ENCODE measurements at places on chromosomes 2 and 18. TPM values are rescaled to one million over a fixed set of nuclear protein-coding genes. Genes with fewer than 3 reads are reported as not detected.

REEP1 gene
- total RNA-seq: 2.6 TPM

PRADC1 gene
- 32.4 TPM for total RNA-seq

ZC3H6 gene
- 8.6 TPM for total RNA-seq

TMEM178A gene
- total RNA-seq: 1.4 TPM

C2orf92 gene
- 10.0 TPM for total RNA-seq

VIT gene
- total RNA-seq: 0.15 TPM

SMAD4 gene
- 113 TPM for total RNA-seq

FEV gene
- not detected for total RNA-seq

B3GNT7 gene
- 1.9 TPM for total RNA-seq

EFR3B gene
- 2.4 TPM for total RNA-seq

DAW1 gene
- 0.65 TPM for total RNA-seq

CHST9 gene
- 0.82 TPM for total RNA-seq

DSC3 gene
- 4.1 TPM for total RNA-seq

MBOAT2 gene
- total RNA-seq: 34.4 TPM

GDF7 gene
- total RNA-seq: 10.9 TPM

DNA sequence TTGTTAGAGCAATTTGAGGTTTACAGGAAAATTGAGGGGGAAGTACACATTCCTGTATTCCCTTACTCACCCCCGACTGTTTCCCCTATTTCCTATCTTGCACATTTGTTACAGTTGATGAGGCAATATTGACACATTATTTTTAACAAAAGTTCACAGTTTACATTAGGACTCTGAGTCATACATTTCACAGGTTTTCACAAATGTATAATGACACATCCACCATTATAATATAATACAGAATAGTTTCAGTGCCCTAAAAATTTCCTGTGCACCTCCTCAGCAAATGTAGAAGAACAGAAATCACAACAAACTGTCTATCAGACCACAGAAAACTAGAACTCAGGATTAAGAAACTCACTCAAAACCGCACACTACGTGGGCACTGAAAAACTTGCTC, 160.6 kb upstream of the RMP24 start:
- no peak overlapping the region for H3K4me3 ChIP-seq
- H3K27me3 ChIP-seq: peaks cover 32% of the 10 kb centered on the region
- H3K27ac ChIP-seq: no peak overlapping the region
- no peaks in the 10 kb centered on the region for H3K36me3 ChIP-seq

- H3K27ac ChIP-seq: no peak overlapping the region
- no peaks in the 10 kb centered on the region for H3K27me3 ChIP-seq
- DNase-seq: no peak
Observed at GRCh38 chr2:160566717-160567116, 73.1 kb upstream of the RBMS1 start.

DNA sequence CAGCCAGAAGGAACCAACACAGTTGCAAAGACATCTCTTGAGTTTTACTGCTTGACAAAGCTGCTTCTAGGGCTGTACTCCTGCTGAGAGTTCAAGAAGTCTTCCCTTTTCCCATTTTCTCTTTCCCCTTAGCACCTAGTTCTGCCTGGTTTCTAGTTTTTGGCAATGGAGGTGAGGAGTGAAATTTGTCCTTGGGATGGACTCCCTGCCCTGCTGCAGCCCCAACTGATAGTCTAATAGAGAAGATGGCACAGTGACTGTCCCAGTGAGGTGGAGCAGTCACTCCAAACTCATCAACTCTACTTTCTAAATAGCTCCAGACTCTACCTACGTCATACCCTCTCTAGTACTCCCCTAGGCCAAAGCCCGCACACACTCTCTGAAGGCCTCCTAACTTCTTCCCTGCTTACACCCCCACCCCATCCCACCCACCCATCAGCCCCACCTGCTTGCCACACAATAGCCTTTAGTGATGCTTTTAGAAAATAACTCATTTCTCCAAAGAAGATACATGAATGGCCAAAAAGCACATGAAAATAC, 164.4 kb downstream of the DDX1 start:
- no peak overlapping the region for H3K4me3 ChIP-seq
- no peak for DNase-seq

GRCh38 chr2:233740870-233741269, 12.0 kb downstream of the UGT1A3 start:
- H3K27me3 ChIP-seq: peaks cover 21% of the 10 kb centered on the region
- no peak for DNase-seq
- no peaks in the 10 kb centered on the region for H3K4me1 ChIP-seq
- H3K36me3 ChIP-seq: no peaks in the 10 kb centered on the region
- H3K4me3 ChIP-seq: no peak overlapping the region
- H3K27ac ChIP-seq: no peak overlapping the region

- H3K4me3 ChIP-seq: peak overlapping the region; percentile 97
- DNase-seq: no peak
- H3K36me3 ChIP-seq: no peaks in the 10 kb centered on the region
- no peaks in the 10 kb centered on the region for H3K27me3 ChIP-seq
Observed at GRCh38 chr2:172555272-172555521, 693 bp upstream of the PDK1 start.

DNA sequence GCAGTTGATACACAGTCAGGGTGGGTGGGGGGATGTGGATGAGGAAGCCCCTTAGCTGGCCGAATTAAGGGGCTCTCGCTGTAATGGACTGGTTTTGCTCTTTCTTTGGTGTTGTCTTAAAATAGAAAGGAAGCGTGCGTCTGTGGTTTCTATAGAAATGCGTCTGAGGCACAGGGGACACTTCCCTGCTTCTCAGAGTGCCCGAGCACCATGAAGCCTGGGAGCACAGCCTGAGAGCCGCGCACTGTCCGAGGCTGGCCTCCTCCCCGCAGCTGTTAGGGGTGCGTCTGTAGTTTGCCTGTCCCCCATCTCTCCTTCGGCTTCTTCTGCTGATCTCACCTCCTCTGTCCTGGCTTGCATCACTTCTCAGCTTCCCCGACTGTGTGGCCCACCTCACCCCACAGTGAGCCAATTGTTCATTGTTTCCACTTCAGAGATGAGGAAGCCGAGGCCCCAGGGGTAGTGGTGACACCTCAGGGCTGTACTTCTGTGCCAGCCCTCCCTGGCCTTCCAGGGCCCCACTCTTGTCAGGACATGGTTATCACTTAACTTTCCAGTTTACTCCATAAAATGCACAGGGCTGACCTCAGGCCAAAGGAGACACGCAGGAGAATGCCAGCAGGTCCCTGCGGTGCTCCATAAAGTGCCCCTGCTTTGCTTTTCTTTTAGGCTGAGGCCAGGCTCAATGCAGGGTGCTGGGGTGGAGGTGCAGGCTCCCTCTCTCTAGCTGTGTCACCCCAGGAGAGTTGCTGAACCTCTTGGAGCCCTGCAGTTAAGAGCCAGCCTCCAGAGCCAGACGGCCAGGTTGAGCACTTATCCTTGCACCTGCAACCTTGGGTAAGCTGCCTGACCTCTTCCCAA, 210.6 kb downstream of the SEPTIN10 start:
- no peak overlapping the region for H3K4me3 ChIP-seq
- H3K36me3 ChIP-seq: peaks cover 44% of the 10 kb centered on the region
- H3K27ac ChIP-seq: peak overlapping the region; percentile 33

- peak overlapping the region; percentile 6 for H3K27ac ChIP-seq
- H3K36me3 ChIP-seq: peaks cover 4% of the 10 kb centered on the region
- H3K4me1 ChIP-seq: peaks cover 37% of the 10 kb centered on the region
Observed at GRCh38 chr2:33477473-33478468, 1.3 kb downstream of the RASGRP3 start.

- no peak for DNase-seq
- H3K27me3 ChIP-seq: no peaks in the 10 kb centered on the region
- H3K36me3 ChIP-seq: no peaks in the 10 kb centered on the region
- peaks cover 34% of the 10 kb centered on the region for H3K4me1 ChIP-seq
Observed at GRCh38 chr2:45888167-45888566, 236.7 kb downstream of the PRKCE start.

DNA sequence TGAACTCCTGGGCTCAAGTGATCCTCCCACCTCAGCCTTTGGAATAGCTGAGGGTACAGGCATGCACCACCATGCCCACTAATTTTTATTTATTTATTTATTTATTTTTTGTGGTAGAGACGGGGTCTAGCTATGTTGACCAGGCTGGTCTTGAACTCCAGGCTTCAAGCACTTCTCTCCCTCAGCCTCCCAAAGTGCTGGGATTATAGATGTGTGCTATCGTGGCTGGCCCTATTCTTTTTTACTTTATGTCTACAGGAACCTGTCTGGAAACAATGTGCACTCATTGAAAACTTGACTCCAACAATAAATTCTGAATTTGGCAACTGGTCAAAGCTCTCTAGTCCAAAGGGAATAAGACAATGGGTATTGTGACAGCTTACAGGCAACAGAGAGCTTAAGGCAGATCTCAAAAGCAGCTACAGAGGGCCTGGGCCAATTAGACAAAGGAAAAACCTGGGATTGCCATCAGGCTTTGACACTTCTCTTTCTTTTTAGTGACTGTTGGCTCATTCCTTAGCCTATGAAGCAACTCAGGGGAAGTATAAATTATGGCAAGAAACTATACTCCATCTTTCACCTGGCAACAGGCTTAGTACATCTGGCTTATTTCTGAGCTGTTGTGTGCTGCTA, 55.1 kb upstream of the RAPGEF4 start:
- DNase-seq: no peak
- H3K4me1 ChIP-seq: peaks cover 6% of the 10 kb centered on the region
- no peak overlapping the region for H3K4me3 ChIP-seq
- H3K27me3 ChIP-seq: no peaks in the 10 kb centered on the region
- H3K27ac ChIP-seq: no peak overlapping the region

DNA sequence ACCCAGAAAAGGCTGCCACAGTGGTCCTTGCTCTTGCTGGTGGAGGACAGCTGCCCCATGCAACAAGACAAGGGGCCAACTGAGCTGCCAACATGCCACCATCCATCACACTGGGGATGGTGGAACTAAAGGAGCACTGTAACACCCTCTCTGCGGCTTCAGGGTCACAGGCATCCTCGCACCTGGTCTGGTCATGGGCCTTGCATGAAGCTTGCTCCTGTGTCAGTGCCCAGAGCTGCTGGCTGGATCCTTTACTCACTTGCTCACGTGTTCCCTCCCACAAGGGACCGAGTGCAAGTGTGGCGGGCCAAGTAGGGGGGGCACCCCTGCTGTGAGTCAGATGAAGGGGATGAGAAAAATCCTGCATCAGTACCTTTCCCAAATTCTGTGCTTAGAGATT, 972.3 kb upstream of the DDX18 start:
- no peaks in the 10 kb centered on the region for H3K4me1 ChIP-seq
- H3K27me3 ChIP-seq: peaks cover 17% of the 10 kb centered on the region
- H3K27ac ChIP-seq: no peak overlapping the region
- H3K4me3 ChIP-seq: no peak overlapping the region

DNA sequence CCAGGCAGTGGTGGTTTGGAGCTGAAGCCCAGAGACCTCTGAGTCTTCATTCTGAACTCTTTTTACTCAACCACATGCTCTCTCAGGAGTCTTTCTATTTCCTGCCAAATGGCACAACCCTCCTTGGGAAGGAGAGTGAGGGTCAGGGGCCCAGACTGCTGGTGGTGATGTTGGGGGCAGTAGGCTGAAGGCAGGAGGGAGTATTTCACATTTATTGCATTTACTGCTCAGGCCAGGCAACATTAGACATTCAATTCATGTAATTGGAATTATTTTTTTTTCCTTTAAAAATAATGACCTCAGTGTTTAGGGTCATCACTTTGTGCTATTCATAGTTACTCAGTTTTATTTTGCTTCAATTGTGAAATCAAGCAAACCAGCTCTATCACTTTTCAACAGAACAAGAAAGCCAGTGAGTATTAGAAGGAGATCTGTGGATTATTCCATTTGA, 311.3 kb upstream of the NT5C1B start:
- H3K27ac ChIP-seq: peak overlapping the region; percentile 71
- peaks cover 24% of the 10 kb centered on the region for H3K4me1 ChIP-seq
- no peak for DNase-seq
- no peaks in the 10 kb centered on the region for H3K27me3 ChIP-seq
- H3K36me3 ChIP-seq: peaks cover under 1% of the 10 kb centered on the region
- H3K4me3 ChIP-seq: no peak overlapping the region

GRCh38 chr18:45974088-45974536, 7.0 kb upstream of the EPG5 start:
- no peaks in the 10 kb centered on the region for H3K27me3 ChIP-seq
- peak overlapping the region; percentile 49 for H3K27ac ChIP-seq
- no peak overlapping the region for H3K4me3 ChIP-seq
- H3K4me1 ChIP-seq: peaks cover 6% of the 10 kb centered on the region

DNA sequence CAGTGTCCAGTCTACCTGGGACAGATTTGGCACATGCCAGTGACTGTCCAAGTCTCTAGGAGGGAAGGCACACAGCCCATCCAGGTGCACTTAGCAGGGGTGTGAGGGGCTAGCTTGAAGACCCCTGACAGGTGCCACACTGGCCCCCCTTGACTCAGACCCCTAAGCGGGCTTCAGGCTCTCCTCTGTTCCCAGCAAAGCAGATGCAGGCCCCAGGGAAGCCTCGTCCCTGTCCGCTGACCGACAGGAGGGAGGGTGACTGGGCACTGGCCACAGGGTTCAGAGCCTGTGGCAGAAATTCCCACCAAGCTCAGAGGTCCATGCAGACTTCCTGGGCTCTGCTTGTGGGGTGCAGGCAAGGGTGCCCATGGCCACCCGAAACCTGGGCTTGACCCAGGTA, 239.8 kb upstream of the MYT1L start:
- no peaks in the 10 kb centered on the region for H3K4me1 ChIP-seq
- no peaks in the 10 kb centered on the region for H3K36me3 ChIP-seq
- peaks cover 2% of the 10 kb centered on the region for H3K27me3 ChIP-seq
- no peak overlapping the region for H3K4me3 ChIP-seq
- H3K27ac ChIP-seq: no peak overlapping the region

GRCh38 chr2:155546721-155547555, 785.6 kb downstream of the NR4A2 start:
- H3K4me1 ChIP-seq: no peaks in the 10 kb centered on the region
- no peaks in the 10 kb centered on the region for H3K27me3 ChIP-seq
- no peak overlapping the region for H3K4me3 ChIP-seq
- no peak for DNase-seq
- H3K27ac ChIP-seq: no peak overlapping the region

DNA sequence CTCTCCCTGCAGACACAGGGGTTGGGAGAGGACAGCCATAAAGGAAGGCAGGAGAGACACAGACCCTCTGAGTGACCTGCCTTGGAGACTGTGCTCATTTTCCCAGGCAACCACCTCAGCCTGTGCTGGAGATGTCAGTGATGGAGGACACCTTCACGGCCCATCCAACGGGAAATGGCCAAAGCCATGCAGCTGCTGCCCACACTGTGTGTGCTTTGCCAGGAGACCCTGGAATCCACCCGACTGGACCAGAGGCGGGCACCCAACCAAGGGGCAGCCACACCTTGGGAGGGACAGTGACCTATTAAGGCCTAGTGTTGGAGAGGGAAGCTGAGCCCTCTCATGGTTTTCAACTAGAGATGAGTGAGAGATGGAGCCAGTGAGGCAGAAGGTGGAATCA, 192.5 kb downstream of the SMAD2 start:
- peaks cover 6% of the 10 kb centered on the region for H3K36me3 ChIP-seq
- H3K27me3 ChIP-seq: peaks cover 63% of the 10 kb centered on the region
- no peak overlapping the region for H3K4me3 ChIP-seq
- H3K4me1 ChIP-seq: no peaks in the 10 kb centered on the region

- no peaks in the 10 kb centered on the region for H3K36me3 ChIP-seq
- H3K4me3 ChIP-seq: no peak overlapping the region
- no peaks in the 10 kb centered on the region for H3K27me3 ChIP-seq
Observed at GRCh38 chr2:37390777-37391176, 46.3 kb downstream of the QPCT start.

GRCh38 chr2:25617948-25618646, 55.3 kb downstream of the DTNB start:
- no peaks in the 10 kb centered on the region for H3K27me3 ChIP-seq
- H3K4me3 ChIP-seq: peak overlapping the region; percentile 41
- DNase-seq: no peak
- peaks cover 51% of the 10 kb centered on the region for H3K4me1 ChIP-seq
- peaks cover 2% of the 10 kb centered on the region for H3K36me3 ChIP-seq
